HFF-Myc (cell line): ENCODE measurements at places on chromosomes 7 and 10.

- no peak for DNase-seq
These were observed 375.3 kb downstream of the DPP6 start for GRCh38 chr7:154427533-154427932.

DNA sequence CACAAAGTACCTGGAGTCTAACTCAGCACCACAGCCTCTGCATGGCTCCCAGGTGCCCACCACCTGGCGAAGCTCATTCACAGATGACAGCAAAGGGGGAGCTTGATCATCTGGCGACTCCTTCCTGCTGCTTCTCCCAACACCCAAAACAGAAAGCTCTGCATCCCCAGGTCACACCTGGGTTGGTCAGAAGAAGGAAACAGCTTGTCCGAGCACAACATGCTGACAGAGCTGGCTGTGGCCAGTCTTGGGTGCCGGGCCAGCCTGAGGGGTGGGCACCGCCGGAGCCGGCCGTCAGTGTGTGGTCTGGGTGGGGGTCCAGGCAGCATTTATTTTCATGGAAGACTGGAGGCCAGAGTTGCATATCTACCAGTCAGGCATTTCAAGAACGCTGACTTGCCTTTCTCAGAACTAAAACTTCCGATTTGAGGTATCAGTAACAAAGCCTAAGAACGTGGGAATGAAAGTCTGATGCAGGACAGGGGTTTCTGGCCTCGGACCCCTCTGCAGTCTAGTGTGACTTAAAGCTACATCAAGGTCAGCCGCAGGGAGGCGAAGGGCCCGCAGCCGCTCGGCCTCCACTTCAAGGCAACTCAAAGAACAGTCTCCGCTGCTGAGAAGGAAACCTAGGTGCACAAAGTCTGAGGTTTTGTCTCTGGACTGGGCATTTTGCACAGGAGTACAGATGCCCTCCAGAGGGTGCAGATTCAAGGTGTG, 109.6 kb downstream of the CYTH3 start:
- no peak for DNase-seq

DNA sequence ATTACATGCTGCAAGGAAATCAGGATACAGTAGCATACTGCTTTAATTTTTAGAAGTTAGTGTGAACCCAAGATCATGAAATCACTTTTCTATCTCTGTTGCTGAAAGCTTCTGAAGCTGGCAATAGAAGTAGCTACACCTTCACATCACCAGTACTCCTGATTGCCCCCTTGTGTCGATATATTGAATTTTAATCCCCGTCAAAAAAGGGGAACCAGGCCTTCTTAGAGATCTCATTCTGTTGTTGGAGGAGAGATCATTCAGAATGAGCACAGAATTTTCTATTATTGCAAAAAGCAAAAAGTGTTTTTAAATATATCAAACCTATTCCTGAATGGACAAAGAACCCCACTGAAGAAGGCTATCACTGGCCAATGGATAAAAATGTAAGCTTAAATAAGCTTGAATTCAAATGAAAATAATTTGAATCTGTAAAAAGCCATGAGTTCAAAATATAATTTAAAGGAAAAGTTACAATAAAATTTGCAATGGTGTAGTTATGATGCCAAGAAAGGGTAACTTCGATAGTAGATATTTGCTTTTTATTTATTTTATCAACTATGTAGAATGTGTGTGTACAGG, 39.7 kb upstream of the TEX47 start:
- DNase-seq = no peak

- no peak for DNase-seq
These were observed 260.1 kb upstream of the YAE1 start for GRCh38 chr7:39306016-39306570.

DNA sequence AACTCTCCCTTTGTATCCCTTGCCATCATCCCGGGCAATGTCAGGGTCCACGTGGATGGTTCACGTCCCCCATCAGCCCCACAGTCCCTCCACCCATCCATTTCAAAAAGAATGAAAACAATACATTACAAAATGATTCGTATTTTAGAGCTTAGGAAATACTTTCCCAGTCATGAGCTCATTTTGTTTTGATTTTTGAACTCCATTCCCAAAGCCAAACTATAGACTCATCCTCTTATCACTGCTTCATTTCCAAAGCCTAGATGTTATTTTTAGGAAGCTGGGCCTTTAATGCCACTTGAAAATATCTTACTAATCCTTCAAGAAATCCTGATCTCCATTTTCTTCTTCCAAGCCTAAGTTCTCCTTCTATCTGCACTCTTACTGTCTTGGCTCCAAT, 72.1 kb downstream of the WNT2 start:
- DNase-seq = no peak

GRCh38 chr10:43880160-43880559, 231.5 kb upstream of the ZNF32 start:
- no peak for DNase-seq

DNA sequence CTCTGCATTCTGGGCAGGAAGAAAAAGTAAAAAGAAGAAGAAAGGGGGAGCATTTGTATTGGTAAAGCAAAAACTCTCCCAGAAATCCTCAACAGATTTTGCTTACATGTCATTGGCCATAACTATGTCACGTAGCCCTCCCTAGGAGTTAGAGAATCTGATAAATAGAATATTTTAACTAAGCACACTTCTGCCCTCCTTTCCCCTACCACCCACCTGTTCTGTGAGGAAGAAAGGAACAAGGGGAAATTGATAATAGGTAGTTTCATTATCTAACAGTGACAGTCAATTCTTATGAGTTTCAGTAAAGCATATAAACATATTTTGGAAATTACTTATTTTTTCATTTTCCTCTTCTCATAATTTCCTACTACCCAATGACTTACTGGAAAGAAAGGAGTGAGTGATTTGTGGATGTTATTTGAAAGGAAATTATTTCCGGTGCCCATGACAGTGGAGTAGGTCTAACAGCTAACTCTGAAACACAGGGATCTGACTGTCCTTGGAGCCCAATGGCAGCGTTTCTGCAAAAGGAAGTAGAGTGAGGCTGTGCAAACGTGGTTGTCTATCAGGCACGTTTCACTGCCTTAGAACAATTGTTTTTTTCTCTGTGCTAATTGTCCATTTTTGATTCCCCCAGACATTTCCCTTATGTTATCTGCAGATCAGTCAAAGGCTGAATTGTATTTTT, 128.6 kb upstream of the MDFIC start:
- DNase-seq = no peak

- DNase-seq = no peak
These were observed 21.6 kb upstream of the TSPAN33 start for GRCh38 chr7:129122751-129123509.

- no peak for DNase-seq
These were observed 22.0 kb downstream of the CSGALNACT2 start for GRCh38 chr10:43160046-43160920.

- DNase-seq = peak; percentile 41
These were observed 78.7 kb downstream of the ARHGAP22 start for GRCh38 chr10:48526011-48526821.

GRCh38 chr10:11232222-11232961, 214.7 kb downstream of the CELF2 start:
- DNase-seq = no peak

GRCh38 chr10:101950213-101950612, 105.8 kb downstream of the ARMH3 start:
- no peak for DNase-seq

GRCh38 chr10:57338823-57339558, 928.7 kb downstream of the IPMK start:
- DNase-seq = peak; percentile 15

DNA sequence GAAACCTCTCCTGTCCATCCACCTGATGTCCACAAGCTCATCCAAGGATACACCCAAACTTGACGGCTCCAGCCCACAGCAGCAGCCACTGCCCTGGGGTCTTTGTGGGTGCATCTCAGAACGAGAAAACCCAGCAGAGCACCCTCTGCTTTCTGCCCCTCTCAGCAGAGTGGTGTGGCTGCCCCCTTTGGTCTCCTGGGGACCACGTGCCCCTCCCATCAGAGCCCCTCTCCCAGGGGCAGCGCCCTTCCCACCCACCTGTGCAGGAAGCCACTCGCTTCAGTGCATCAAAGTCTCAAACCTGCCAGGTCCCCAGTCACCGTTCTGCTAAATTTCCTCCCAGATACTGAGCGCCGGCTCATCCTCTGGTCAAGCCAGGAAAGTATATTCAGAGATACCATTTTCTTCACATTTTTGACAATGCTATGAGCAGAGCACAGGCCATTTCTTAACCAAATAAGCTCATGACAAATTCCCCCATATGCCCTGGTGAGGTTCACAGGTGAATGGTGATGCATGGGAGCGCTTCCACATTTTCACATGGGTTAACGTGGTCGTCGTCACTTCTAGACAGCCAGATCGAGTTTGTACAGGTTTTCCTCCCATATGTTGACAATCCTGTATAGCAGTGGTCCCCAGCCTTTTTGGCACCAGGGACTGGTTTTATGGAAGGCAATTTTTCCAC, 32.4 kb downstream of the CAMK2B start:
- no peak for DNase-seq

- DNase-seq = no peak
These were observed 69.3 kb downstream of the ALOX5 start for GRCh38 chr10:45443101-45444009.

GRCh38 chr7:74407958-74408357, 45.7 kb upstream of the GTF2IRD1 start:
- DNase-seq = no peak

DNA sequence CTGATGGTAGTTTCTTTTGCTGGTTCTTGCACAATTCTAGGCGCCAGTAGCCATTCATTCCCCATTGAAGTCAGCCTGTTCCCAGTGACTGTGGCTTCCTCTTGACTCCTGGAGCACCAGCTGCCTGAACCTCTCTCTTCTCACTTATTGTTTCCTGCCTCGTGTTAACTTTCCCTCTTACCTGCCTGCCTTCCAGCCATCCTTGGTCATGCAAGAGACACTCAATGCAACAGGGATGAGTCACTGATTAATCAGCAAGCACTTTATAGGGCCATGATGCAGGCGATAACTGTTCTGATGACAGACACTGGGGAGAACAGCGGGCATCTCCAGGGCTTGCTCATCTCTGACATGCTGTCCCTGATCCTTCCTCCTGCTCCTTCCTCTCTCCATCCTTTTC, 122.0 kb downstream of the PLCE1 start:
- no peak for DNase-seq
